H7 (cell line): ENCODE measurements at places on chromosomes 3 and 15. TPM values are rescaled to one million over a fixed set of nuclear protein-coding genes. Genes with fewer than 3 reads are reported as not detected.

- DNase-seq = peak; percentile 21
Observed at GRCh38 chr3:41652931-41653330, 309.0 kb downstream of the ULK4 start.

DNA sequence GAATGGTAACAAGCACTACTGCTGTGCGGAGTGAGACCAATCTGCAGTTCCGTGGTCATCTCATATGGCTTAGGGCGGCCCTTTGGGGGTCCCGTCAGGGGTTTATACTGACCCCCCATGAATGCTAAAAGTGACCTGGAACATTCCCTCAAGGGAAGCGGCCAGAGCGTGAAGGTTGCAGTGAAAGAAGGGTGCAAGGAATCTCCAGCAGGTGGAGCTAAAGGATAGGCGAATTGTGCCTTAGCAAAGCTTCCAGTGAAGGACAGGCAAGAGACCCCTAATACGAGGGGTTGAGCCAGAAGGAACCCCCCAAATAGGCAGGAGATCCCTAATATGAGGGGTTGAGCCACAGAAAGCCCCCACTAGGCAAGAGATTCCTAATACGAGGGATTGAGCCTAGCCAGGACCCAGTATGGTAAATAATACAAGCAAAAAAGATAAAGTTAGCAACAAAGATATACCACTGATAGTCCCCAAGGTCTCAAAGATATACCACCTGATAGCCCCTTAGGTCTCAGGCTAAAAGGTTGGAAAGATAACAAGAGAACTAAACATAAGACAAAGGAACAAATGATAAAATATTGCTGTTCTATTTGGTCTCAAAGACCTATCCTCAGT lies 32.8 kb downstream of the ZNF589 start:
- peak; percentile 86 for DNase-seq

DNA sequence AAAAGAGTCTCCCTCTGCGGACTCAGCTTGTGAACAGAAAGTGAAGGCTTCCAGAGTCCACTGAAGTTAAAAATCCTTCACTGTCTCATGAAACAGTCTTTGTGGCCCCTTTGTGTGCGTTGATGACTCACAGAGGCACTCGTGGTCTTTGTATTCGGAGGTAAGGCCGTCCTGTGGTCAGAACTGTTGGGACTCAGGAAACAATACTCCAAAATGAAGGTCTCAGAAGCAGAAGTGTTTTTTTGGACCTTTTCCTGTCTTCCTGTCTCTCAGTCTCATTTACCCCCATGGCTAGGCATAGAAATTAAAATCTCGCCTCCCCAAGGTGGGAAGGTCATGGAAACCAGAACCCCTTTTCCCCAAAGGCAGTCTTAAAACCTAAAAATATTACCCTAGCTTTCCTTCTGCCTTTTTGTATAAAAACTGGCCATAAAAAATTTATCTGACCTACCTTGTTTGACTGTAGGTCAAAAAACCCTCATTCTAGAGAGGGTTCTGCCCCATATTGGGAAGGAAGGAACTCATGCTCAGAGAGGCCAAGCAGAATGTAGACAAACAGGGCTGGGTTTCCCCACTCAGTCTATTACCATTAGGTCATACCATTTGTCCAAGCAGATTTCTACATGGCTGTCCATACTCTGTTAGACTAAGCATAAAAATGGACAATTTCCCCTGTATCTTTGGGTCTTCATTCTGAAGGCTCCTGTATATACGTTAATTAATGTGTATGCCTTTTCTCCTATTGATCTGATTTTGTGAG lies 19.1 kb upstream of the EPB42 start:
- no peak for DNase-seq

DNA sequence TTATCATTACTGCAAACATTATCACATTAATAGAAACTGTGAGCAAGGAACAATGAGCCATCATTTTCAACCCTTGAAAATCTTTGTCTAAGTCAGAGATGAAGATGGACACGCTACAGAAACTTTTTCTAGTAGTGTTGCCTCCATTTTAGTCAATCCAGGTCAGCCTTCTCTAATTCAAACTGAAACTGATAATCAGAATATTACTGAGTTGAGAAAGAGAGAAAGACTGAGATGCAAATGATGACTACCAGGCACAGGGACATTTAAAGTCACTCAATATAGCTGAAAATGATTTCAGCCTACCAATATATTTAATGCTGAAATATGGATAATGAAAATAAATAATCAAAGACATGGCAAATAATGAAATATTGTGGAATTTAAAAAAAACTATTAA lies 261.4 kb downstream of the GBE1 start:
- no peak for DNase-seq

GRCh38 chr15:26191193-26191592 lies 328.1 kb upstream of the ATP10A start:
- DNase-seq = no peak

GRCh38 chr3:112512320-112512719 lies 13.0 kb upstream of the BTLA start:
- no peak for DNase-seq

- no peak for DNase-seq
Observed at GRCh38 chr3:101038393-101038792, 45.2 kb upstream of the ABI3BP start.

ANKRD34C gene
- total RNA-seq = not detected in 2 replicates

NME9 gene
- total RNA-seq = 0.35 TPM in 1 of 2 replicates, not detected in the other

FBXW12 gene
- total RNA-seq = 0.07 and 0.67 TPM in 2 replicates
